ENCODE measurements at places on chromosomes 7 and 10.

- no peak for DNase-seq
Measured at GRCh38 chr7:94486216-94486615, 23.4 kb upstream of the CASD1 start.

DNA sequence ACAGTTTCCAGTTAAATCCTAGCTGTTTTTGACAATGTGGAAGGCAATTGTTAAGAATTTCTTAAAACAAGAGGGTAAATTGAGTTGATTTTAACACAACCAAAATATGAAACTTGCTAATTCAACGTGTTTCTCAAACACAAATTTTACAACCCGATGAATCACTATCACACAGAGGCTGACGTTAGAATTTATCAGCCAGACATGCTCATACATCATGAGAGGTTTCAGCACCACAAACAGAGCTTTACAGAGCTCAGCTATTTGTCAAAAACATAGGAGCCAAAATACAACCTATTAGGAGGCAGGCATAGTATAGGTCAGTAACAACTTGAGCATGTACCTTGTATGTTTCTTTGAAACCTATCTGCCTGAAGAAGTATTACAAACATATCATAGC lies 36.1 kb downstream of the LRRN3 start:
- DNase-seq = no peak

DNA sequence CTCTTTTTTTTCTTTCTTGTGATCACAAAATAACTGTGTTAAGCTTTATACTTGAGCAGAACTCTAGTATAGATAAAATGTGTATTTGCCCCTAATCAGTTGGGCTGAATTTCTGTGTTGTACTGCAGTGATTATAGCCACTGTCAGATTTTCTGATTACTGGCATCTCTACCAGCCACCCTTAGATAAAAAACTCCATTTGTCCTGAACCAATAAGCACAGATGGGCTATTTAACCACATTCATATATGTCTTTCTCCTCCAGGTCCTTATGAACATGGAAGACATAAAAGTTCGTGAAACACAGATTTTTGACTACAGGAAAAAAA lies 38.3 kb downstream of the CFAP58 start:
- no peak for DNase-seq

- DNase-seq = no peak
Measured at GRCh38 chr7:69599286-69599954, 1.1 kb downstream of the AUTS2 start.

- no peak for DNase-seq
Measured at GRCh38 chr7:67595431-67596180, 599.0 kb downstream of the TYW1 start.

- no peak for DNase-seq
Measured at GRCh38 chr7:96359876-96360275, 38.0 kb upstream of the SLC25A13 start.

- DNase-seq = no peak
Measured at GRCh38 chr7:80711531-80711930, 73.1 kb downstream of the CD36 start.

GRCh38 chr10:86410542-86411124 lies 44.0 kb upstream of the GRID1 start:
- DNase-seq = no peak

DNA sequence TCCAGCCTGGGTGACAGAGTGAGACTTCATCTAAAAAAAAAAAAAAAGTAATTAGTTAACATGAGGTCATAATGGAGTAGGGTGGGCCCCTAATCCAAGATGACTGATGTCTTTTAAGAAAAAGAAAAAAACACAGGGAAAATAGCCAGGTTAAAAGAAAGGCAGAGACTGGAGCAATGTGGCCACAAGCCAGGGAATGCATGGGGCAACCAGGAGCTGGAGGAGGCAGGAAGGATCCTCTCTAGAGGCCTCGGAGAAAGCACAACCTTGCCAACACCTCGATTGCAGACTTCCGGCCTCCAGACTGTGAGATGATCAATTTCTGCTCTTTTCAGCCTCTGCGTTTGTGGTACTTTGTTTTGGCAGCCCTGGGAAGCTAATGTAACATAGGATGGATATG lies 121.5 kb downstream of the ITIH5 start:
- no peak for DNase-seq

GRCh38 chr10:80750268-80750667 lies 212.6 kb downstream of the SH2D4B start:
- DNase-seq = no peak

DNA sequence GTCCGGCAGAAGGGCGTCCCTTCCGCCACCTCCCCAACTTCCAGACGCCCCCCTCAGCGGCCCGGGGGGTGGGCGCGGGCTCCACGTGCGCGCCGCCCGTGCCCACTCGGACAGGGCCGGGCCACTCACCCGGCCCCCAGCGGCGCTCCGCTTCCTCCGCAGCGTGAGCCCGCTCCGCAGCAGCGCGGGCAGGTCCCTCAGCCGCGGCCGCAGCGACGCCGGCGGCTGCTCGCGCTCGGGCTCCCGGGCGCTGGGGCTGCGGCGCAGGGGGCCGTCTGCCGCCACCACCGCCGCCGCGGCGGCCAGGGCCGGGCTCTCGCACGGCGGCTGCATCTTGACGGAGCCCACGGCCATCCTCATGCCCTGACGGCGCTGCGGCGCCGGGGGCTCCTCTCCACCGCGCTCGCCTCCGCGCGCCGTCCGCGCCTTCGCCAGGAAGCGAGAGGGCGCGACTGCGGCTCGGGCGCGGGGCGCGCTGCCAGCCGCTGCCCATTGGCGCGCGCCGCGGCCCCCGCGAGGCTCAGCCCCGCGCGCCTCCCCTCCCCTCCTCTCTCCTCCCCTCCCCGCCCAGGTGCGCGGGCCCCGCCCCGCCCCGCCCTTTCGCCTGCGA lies at the start of gene RAPGEF5:
Gene RAPGEF5 (minus strand): TSS at position 454 of the 610 bp plus-strand sequence. CDS start 94 bp downstream, at position 360.
- peak; percentile 54 for DNase-seq

- DNase-seq = no peak
Measured at GRCh38 chr10:69898524-69898923, 96.8 kb downstream of the COL13A1 start.

DNA sequence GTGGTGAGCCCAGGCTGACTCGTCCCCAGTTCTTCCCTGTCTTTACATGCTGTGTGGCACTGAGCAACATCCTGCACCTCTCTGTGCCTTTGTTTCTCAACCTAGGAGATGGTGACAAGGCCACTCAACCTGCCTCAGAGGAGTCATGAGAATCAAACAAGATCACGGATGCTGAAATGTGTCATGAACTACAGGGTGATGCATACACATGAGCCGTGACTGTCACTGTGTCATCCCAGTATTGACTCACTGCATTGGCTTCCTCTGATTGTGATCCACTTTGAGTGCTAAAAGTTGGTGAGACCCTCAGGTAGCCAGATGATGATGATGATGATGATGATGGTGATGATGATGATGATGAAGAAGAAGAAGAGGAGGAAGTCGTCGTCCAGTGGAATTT lies 11.5 kb downstream of the C10orf71 start:
- DNase-seq = no peak

DNA sequence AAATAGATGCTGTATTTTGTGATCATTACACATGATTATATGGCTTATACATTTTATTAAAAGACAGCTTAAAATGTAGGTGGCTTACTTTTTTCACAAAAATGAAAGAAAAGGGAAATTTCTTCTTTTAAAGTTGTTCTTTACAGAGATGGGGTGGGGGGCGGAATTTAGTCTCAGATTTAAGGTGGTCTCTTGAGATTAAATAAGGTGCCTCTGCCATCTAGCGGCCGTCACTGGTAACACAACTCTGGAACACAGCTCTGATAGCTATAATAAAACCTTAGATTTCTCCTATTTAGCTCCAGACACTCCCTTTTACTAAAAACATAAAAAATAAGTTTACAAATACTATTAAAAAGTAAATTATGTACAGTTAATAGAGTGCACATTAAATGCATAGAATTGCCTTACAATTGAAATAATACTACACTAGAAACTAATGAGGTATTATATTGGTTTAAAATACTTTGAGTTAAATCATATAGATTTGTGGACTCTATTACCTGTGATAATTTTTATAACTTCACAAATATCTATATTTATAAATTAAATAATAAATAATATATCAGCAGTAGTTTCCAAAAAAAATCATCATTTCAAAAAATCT lies 210.9 kb downstream of the DGKB start:
- peak; percentile 28 for DNase-seq

DNA sequence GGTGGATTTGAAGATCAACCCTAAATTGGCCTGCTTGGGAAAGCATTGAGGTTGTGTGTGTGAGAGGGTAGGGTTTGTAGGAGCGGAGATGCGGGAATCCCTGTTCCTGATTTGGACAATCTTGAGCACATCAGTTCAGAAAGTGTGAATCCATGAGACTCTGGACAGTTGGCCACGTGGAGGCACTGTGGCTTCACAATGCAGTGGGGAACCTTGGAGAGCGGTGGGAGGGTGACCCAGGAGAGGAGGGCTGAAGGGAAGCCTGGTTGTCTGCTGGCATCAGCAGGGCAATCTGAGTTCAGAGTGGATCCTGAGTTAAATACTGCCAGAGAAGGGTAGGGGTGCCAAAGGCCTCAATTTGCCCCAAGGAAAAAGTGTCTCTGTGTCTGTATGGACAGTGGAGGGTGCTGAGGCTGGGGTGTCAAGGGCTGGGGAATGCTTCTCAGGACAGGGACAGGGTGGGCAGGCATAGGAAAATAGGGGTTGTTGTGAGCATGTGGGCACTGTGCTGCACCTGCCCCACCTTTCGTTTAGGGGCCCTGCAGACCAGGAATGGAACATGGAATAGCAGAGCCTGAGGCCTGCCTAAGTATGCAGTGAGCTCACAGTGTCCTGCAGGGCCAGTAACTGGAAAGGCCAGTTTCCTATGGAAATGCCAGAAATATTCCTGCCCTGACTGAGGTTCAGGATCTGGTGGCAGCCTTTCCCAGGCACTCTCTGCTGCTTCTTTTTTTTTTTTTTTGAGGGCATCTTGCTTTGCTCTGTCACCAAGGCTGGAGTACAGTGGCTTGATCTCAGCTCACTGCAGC lies 162.9 kb upstream of the PRSS58 start:
- no peak for DNase-seq

GRCh38 chr7:6250364-6250833 lies 22.0 kb downstream of the CYTH3 start:
- DNase-seq = no peak

GRCh38 chr10:47314416-47314970 lies 7.8 kb upstream of the GDF2 start:
- DNase-seq = no peak

- no peak for DNase-seq
Measured at GRCh38 chr10:71228875-71229675, 16.7 kb downstream of the UNC5B start.

GRCh38 chr10:69318867-69319727 lies 40.8 kb downstream of the HK1 start:
- DNase-seq = peak; percentile 92

GRCh38 chr7:63117-63480 lies 129.3 kb upstream of the FAM20C start:
- no peak for DNase-seq

GRCh38 chr7:129664029-129665012 lies 52.8 kb downstream of the NRF1 start:
- no peak for DNase-seq

GRCh38 chr10:61761825-61762217 lies 99.1 kb downstream of the CABCOCO1 start:
- no peak for DNase-seq

DNA sequence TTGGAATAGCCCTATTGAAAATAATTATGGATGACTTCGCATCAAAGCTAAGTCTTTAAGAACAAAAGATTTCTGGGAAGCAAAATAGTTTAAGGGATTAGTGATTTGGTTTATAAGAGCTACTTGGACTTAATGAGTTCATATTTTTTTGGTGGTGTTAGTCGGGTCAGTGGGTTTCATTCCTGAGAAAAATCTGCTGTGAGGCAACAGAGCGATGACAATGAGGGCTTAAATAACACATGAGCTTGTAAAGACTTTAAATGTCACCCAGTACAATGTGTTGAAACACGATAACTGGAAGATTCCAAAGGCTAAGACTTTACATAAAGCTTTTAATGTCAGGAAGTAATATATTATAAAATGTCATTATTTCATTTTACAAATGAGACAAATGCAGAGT lies 178.8 kb downstream of the ARL4A start:
- DNase-seq = no peak

GRCh38 chr7:26043801-26044200 lies 108.2 kb upstream of the NFE2L3 start:
- no peak for DNase-seq

- DNase-seq = no peak
Measured at GRCh38 chr10:117477961-117478670, 64.4 kb upstream of the EMX2 start.

DNA sequence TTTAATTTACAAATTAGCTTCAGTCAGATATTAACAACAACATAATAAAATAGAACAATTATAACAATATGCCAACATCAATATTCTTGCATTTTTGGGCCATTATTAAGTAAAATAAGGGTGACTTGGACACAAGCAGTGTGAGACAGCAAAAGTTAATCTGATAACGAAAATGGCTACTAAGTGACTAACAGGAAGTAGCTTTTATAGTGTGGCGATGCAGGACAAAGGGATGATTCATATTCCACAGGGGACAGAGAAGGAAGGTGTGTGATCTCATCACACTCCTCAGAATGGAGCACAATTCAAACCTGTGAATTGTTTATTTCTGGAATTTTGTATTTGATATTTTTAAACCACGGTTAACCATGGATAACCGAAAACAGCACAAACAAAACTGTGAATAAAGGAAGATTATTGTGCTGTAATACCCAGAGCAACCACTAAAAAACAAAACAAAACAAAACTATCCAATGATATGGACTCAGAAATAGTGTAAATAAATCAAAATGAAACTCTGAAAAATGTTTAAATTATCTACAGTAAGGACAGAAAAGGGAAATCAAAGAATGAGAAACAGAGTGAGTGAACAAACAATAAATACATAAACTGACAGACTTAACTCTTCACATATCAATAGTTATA lies 66.9 kb upstream of the TFEC start:
- DNase-seq = no peak

DNA sequence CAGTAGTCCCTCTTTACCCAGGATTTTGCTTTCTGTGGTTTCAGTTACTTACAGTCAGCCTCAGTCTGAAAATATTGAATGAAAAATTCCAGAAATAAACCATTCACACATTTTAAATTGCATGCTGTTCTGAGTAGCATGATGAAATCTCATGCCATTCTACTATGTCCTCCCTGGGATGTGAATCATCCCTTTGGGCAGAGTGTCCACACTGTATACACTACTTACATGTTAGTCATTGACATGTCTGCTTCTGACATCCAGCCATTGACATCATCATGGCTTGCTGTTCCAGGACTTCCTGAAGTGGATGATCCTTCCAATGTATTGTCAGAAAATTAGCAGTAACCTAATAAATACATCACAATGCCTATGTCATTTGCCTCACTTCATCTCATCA lies 34.6 kb upstream of the MALRD1 start:
- DNase-seq = no peak

DNA sequence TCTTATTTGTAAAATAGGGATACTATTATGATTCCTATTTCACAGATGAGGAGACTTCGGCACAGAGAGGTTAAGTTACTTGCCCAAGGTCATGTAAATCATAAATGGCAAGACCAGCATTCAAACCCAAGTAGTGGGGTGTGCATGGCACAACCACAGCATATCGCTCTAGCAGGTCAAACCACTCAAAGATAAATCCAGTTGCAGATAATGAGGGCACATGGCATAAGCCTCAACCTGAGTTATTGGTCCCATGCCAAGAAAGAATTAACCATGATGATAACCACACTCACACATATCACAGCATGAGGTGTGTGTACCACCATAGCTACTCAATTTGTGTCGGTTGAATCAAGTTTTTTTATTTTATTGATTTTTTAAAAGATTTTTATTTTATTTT lies 180.5 kb downstream of the CREB5 start:
- DNase-seq = no peak

Data from upper lobe of left lung (tissue), 6 donors.